Stimulated activated CD8-positive, alpha-beta memory T cell treated with anti-CD3 and anti-CD28 coated beads, Interleukin-15, amount 100 ng/mL, for 48 hours (primary cell): ENCODE measurements at places on chromosomes 3 and 15.

GRCh38 chr3:158470944-158471638, 99.9 kb upstream of the MLF1 start:
- no peak for DNase-seq

DNA sequence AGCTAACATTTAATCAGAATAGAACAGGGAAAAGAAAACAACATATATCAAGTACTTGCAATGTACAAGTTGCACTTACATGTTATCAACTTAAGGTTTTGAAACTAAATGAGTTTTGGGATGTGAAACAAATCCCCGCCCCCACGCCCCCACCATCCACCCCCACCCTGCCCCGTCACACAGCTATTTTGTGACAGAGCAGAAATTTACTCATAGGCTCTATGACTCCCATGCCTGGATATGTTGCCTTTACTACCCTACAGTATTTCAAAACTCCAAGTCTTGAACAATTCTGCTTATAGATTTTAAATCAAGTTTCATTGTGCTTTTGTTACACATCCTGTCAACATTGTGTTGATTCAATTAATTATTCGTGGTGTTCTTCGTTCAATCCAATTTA, 18.1 kb upstream of the IL1RAP start:
- no peak for DNase-seq

GRCh38 chr3:84194029-84194428, 764.8 kb upstream of the CADM2 start:
- no peak for DNase-seq

GRCh38 chr3:30615615-30616346, 9.4 kb downstream of the TGFBR2 start:
- no peak for DNase-seq

DNA sequence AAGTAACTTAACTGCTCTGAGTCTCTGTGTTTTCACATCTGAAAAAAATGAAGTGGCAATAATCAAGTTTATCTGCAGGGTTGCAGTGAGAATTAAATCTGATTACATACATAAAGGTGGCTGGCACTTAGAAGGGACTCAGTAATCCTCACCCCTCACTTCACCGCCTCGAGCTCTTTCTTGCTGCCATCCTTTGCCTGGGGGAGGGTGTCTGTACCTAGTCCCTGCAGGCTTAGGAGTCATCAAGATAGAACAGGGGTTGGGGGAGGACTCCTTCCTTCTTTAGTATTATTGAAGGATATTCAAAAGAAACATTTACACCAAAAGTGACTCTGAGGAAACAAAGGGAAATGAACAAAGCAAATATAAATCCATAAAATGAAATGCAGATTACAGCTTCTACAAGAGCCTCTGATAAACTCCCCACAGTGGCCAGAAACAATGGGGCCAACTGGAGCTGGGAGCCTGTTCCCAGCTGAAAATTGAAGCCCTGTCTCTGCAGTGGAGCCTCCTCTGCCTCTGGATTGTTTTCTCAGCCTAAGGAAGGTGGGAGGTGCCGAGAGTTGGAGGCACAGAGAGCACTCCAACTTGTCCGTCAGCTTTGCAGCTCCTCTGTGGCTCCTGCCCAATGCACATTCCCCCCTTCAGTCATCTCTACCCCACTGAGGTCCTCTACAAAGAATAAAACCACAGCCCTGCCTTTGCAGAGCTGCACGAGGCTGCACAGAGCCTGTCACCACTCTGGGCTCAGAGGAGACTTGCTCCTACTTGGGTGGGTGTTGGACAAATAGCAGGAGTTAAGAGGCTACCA, 41.8 kb downstream of the CRYGS start:
- DNase-seq: no peak

DNA sequence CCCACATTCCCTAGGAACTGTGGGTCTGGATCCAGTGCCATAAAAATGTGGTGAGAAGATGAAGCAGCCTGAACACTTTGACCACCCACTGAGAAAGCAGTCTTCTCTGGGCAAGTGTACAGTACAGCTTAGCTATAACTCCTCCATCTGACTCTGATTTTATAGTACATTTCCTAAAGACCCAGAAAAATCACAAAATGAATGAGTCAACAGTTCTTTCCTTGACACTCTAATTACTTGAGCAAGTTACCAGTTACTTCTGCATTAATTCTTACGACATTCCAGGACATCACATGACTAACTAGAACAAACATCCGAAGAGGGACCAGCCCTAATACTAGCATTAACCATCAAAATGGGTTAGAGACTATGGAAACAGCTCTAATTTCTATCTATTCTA, 148.1 kb upstream of the PEX5L start:
- DNase-seq: no peak

GRCh38 chr3:112681822-112682325, 40.9 kb upstream of the CCDC80 start:
- DNase-seq: no peak

DNA sequence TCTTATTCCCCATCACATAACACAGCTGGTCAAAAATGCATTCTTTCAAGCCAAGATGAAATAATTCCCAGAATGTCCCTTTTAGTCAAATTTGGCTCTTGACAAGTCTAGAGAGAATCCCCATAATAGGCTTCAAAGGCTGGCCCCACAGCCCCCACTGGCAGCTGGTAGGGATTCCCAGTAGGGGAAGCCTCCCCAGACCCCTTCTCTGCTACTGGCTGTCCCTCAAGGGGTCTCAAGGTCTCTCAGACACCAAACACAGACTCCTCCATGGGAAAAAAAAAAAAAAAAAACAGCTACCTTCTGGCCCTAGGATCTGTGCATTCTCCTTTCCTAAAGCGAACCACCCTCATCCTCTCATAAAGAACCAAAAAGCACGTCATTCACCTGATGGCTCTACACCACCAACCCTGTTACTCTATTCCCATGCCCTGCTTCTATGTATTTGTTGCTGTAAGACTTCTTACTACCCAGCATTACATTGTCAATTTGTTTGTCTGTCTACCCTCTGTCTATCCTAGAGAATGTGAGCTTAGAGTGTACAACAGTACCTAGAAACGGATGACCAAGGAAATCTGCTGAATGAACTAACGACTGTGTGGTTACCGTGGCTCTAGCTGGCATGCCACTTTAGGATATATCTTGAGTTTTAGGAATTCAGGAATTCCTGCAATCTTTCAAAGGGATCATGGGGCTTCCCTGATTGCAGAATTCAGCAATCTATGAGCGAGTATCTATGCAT, 164.1 kb upstream of the NSMCE3 start:
- no peak for DNase-seq

DNA sequence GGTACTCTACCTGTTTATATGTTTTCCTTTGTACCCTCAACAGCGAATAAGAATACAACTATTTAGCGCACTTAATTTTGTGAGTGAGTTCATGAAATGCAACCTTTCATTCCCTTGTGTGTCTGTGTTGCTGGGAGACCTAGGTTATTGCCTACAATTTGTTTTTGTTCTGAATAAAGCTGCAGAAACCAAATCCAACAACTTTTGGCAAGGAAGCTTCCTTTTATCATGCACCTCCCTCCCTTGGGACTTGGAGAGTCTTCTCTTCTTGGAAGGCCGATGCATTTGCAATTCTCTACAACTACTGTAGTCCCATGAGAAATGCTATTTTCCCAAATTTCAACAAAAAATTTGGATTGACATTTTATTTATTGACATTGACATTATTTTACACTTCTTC, 1002.4 kb upstream of the CADM2 start:
- no peak for DNase-seq

DNA sequence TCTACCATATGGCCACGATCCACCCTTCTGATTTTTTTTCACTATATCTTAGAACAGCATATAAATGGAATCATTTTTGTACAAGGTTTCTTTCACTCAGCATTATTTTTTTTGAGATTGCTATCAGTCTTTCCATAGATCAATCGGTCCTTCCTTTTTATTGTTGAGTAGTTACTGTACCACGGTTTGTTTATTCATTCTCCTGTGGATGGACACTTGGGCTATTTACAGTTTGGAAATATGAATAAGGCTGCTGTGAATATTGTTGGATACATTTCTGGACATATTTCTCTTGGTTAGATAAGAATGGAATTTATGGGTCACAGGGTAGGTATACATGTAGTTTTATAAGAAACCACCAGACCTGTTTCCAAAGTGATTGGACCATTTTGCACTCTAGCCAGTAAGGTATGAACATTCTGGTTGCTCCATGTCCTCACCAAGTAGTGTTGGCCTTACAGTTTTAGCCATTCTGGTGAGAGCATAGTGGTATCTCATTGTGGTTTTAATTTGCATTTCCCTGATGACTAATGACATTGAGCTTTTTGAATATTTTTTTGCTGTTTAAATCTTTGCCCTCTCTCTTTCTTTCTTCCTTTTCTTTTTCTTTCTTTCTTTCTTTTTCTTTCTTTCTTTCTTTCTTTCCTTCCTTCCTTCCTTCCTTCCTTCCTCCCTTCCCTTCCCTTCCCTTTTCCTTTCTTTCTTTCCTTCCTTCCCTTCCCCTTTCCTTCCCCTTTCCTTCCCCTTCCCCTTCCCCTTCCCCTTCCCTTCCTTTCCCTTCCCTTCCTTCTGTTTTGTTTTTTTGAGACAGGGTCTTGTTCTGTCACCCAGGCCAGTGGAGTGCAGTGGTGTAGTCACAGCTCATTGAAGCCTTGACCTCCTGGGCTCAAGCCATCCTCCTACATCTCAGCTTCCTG, 49.2 kb downstream of the LRRK1 start:
- no peak for DNase-seq

GRCh38 chr15:64373360-64373759, 7.9 kb downstream of the PCLAF start:
- no peak for DNase-seq

GRCh38 chr15:98232761-98233160, 272.3 kb downstream of the ARRDC4 start:
- no peak for DNase-seq

- no peak for DNase-seq
Measured at GRCh38 chr3:12399226-12399625, 85.1 kb upstream of the TSEN2 start.

GRCh38 chr3:150255826-150256225, 152.3 kb upstream of the TSC22D2 start:
- DNase-seq: no peak

DNA sequence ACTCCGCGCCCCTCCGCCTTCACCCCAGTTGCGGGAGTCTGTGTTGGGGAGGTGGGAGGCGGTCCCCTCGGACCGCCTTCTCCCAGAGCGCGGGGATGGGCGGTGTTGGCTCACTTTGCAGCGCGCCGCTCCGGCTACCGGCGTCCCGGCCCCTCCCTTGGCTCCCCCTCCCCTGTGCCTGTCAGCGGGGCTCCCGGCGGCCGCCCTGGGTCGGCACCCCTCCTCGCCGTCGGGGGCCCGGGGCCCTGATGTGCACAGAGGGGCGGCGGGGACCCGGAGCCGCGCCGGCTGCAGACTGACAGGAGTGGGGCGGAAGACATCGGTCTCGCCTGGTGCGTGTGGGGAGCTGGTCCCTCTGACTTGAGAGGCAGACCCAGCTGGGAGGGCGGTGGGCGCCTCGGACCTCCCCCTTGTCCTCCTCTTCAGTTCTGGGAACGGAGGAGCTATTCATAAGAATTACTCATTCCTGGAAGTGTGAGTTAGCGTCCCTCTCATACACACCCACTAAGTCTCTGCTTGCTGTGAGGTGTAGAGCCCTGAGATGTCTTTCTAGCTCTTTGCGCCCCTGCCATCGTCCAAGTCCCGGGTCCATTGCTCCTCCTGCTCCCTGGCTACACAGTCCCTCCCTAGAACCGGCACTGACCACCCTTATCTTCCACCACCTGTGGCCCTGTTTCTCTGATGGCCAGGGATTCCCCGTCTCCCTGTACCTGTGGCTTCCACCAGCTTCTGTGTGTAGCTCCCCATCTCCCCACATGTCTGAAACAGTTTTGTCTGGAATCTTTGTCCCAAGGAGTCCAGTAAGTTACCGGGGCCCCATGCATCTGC, 42.3 kb upstream of the ROPN1 start:
- no peak for DNase-seq

GRCh38 chr3:43970351-43970750, 271.3 kb upstream of the TOPAZ1 start:
- no peak for DNase-seq

DNA sequence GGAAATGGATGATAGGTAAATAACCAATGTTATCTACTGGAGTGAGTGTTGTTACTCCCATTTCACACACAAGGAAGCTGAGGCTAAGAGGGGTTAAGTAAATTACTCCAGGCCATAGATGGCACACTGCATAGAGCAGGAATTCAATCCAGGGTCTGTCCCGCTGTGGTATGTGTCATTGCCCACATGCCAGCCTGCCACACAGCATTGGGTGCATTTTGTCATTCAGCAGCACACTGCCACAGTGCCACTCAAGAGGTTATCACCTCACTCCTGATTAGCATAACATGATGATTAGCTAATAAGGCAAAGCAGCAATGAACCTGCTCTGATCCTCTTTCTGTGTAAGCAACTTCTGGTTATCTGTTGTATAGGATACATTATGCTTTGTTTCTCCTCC, 157.4 kb upstream of the CTNNB1 start:
- DNase-seq: no peak

DNA sequence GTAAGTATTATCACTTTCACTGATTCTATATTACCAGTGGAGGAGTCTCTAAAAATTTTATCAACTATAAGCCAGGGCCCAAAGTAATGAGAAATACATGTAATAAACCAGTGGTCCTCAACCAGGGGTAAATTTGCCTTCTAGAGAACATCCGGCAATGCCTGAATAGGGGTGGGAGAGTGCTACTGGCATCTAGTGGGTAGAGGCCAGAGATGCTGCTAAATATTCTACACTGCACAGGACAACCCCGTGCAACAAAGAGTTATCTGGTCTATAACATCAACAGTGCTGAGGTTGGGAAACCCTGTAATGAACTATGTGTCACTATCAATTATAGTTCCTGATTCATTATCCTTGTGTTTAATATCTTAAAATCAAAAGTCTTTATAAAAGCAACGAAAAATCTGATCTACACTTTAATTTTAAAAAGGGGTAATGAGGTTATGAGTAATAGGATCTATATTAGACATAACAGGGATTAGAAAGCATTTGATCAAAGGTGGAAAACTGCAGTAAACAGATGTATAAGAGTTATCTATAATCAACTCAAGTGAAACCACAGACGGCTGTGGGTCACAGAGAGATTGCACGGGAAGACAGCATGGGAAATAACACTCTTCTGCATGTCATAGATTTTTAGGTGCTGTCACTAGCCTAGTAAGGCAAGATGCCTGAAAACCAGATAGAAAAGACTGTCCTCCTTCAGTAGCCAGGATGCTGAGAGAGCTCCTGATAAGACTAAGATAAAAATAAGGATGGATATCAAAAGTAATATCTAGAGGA, 2.0 kb downstream of the LYSMD2 start:
- no peak for DNase-seq

DNA sequence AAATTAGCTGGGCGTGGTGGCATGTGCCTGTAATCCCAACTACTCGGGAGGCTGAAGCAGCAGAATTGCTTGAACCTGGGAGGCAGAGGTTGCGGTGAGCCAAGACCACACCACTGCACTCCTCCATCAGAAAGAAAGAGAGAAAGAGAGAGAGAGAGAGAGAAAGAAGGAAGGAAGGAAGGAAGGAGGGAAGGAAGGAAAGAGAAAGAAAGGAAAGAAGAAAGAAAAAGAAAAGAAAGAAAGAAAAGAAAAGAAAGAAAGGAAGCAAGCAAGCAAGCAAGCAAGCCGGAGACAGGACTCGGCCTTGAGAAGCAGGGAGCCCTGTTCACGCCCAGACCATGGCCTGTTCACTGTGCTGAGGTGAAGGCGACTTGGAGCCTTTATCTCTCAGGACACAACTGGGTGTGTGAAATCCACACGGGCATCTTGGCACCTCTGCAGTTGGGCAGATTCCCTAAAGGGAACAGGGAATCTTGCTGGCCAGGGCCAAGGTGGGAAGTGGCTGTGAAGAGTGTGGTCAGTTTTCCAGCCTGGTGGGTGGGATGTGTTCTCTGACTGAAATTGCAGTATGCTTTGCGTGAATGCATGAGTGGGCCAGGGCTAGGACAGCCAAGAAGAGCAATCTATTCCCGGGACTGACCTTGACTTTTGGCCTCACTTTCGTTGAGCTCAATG, 90.3 kb downstream of the CORO2B start:
- no peak for DNase-seq

GRCh38 chr3:58874248-58874741, 175.5 kb downstream of the CFAP20DC start:
- DNase-seq: no peak
